Breast epithelium (tissue), 4 donors: ENCODE measurements at places on chromosomes 12 and 14. TPM values are rescaled to one million over a fixed set of nuclear protein-coding genes. Genes with fewer than 3 reads are reported as not detected.

GRCh38 chr12:2300886-2301285, 248.1 kb downstream of the CACNA1C start:
- no peaks in the 10 kb centered on the region for H3K27me3 ChIP-seq
- H3K27ac ChIP-seq, result no peak overlapping the region
- no peak for DNase-seq

DNA sequence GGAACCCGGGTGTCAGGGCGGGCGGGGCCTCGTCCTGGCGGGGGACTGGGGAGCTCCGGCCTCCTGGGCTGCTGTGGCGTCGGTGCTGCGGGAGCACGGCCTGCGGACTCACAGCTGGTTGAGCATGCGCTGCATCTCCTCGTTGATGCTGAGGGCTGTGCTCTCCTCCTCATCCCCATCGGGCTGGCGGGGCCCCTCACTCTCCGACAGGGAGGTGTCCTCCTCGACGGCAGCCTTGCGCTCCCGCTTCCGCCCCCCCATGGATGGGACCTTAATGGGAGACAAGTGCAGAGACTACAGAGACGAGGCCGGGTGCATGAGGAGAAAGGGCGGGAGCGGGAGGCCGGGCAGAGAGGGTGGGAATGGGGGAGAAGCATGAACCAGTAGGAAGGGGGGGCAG, 7.3 kb downstream of the IFFO1 start:
- peaks cover 20% of the 10 kb centered on the region for H3K4me1 ChIP-seq
- no peaks in the 10 kb centered on the region for H3K27me3 ChIP-seq
- H3K36me3 ChIP-seq, result no peaks in the 10 kb centered on the region
- H3K27ac ChIP-seq, result peak overlapping the region; percentile 57
- H3K4me3 ChIP-seq, result no peak overlapping the region

DNA sequence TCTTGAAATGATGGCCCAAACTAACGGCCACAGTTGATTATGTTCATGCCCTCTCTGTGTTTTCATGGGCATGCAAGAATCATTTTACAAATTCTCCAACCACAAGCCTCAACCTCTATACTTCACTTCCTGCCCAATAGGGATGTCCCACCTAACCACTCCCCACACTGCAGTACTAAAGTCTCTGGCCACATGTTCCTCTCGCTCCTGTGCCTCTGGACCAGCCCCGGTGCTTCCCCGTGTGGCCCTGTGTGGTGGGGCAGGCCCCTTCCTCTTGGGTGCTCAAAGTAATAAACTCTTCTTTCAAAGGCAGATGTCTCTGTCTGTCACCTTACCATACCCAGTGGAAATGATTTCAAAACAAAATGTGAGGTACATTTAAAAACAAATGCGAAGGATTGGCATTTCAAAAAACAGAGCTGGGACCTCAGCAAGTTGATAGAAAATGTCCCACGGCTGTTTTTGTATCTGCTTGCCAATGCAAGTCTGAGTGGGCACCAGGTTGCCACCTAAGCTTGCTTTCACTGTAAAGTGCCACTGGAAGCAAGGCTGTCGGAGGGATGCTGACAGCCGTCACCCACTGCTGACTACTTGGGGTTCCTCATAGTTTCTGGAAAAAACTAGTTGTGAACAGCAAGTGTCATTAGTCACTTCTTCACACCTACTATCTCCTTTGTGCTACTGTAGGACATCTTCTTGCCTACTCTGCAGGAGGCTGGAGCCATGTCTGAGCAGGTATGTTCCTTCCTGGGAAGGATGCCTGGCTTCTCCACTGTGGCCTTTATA, 8.2 kb upstream of the SERPINA11 start:
- no peak overlapping the region for H3K4me3 ChIP-seq
- H3K27me3 ChIP-seq, result no peaks in the 10 kb centered on the region
- H3K36me3 ChIP-seq, result no peaks in the 10 kb centered on the region
- no peak overlapping the region for H3K27ac ChIP-seq
- DNase-seq, result peak; percentile 2
- H3K4me1 ChIP-seq, result no peaks in the 10 kb centered on the region

- no peak for DNase-seq
- H3K4me1 ChIP-seq, result no peaks in the 10 kb centered on the region
- H3K4me3 ChIP-seq, result no peak overlapping the region
- no peak overlapping the region for H3K27ac ChIP-seq
- no peaks in the 10 kb centered on the region for H3K27me3 ChIP-seq
- no peaks in the 10 kb centered on the region for H3K36me3 ChIP-seq
These were observed 199.5 kb downstream of the TMEM132D start for GRCh38 chr12:129704232-129704830.

GRCh38 chr14:86626530-86626929, 1096.6 kb downstream of the FLRT2 start:
- no peak overlapping the region for H3K4me3 ChIP-seq
- no peaks in the 10 kb centered on the region for H3K4me1 ChIP-seq
- no peaks in the 10 kb centered on the region for H3K36me3 ChIP-seq
- no peaks in the 10 kb centered on the region for H3K27me3 ChIP-seq
- no peak for DNase-seq

DNA sequence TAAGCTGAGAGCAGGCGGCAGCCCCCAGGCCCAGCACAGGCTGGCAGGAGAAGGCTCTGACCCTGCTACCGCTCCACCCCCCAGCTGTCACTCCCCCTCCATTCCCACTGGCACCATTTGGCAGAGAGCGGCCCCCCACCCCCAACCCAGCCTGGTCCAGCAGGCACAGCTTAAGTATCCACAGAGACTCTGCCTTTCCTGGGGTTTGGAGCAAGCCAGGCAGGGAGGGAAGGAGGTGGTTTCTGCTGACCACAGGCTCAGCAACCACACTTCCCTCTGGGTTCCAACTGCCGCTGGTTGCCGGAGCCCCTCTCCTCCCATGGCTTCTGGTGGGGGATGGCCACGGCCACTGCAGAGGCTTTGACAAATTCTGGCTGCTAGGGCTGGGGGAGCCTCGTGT, 30.5 kb upstream of the CCND2 start:
- H3K4me3 ChIP-seq, result no peak overlapping the region
- no peaks in the 10 kb centered on the region for H3K4me1 ChIP-seq
- no peak for DNase-seq
- peaks cover 10% of the 10 kb centered on the region for H3K27me3 ChIP-seq

DNA sequence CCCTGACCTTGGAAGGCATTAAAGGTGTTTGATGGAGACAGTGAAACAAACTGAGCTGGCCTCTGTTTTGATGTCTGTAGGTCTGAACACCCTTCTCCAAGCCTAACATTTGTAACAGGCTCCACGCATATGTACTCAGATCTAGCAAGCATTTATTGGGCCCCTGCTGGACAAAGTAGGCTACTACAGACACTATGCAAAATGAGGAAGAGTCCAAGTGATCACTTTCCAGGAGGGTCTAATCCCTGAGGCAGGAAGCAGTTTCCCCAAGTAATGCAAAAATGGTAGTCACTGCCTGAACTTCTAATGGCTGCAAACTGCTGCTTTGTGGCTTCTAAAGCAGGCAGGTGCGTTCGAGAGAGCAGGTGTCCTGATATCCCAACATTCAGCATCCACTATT, 405.8 kb downstream of the MED13L start:
- H3K27me3 ChIP-seq, result no peaks in the 10 kb centered on the region
- peak overlapping the region; percentile 89 for H3K27ac ChIP-seq
- no peak overlapping the region for H3K4me3 ChIP-seq
- DNase-seq, result no peak
- no peaks in the 10 kb centered on the region for H3K36me3 ChIP-seq

GRCh38 chr12:98470469-98471082, 44.8 kb upstream of the TMPO start:
- no peaks in the 10 kb centered on the region for H3K36me3 ChIP-seq
- no peaks in the 10 kb centered on the region for H3K4me1 ChIP-seq
- H3K27ac ChIP-seq, result no peak overlapping the region
- H3K27me3 ChIP-seq, result no peaks in the 10 kb centered on the region
- H3K4me3 ChIP-seq, result no peak overlapping the region

DNA sequence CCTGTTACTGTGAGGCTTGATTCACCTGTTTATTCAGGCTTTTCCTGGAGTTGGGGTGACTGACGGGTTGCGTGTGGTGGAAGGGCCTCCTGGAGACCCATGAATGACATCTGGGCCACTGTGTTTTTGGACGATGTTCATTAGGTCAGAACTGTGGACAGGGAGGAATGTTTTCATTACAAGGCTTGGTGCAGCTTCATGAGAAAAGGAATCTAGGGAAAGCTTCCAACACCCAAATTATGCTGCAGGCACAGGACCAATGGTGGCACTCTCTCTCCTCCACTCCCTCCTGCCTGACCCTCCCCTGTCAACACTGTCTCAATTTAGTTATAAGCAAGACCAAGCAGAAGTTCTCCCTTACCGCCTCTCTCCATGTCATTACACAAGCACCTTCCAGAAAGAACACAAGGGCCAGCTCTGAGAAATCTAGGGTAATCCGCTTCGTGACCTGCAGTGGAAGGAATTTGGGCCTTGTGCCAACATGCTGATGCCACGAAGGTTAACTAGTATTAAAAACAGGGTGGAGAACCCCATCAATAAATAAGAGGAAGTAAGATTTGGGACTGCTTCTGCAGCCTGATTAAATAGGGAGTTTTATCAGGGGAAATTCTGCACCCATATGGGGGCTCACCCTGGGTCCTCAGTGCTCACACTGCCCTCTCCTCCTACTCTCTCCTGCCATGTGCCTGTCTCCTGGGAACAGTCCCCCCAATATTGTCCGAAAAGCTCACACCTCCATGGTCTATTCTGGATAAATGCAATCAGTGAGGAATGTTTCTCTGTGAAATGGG, 200.3 kb downstream of the KTN1 start:
- no peaks in the 10 kb centered on the region for H3K4me1 ChIP-seq
- peak; percentile 82 for DNase-seq
- no peak overlapping the region for H3K4me3 ChIP-seq
- no peaks in the 10 kb centered on the region for H3K27me3 ChIP-seq
- H3K36me3 ChIP-seq, result no peaks in the 10 kb centered on the region
- peak overlapping the region; percentile 66 for H3K27ac ChIP-seq

DNA sequence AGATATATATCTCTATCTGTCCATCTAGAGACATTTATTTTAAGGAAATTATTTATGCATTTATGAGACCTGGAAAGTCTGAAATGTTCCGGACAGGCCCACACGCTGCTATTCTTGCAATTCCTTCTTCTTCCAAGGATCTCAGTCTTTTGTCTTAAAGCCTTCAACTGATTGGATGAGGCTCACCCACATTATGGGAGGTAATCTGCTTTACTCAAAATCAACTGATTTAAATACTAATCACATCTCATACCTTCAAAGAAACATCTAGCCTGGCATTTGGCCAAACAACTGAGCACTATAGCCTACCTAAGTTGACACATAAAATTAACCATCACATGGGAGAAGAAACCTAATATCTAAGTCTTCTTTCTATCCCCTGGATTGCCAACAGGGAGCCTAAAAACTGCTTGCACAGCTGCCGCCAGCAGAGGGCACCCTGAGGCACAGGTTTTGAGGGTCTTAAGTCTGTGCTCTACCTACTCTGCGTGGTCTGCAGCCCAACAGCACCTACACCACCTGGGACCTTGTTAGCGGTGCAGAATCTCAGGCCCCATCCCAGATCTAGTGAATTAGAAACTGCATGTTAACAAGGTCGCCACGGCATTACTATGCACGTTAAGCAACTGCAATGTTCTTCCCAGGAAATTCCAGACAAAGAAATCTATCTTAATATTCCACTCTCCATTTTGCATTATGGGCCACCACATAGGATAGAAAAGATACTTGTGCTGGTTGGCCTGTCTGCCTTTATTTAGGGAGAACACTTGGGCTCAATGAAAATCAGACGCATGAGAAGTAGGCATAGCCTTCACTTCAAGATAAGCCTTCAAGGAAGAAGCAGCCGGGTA, 249.7 kb downstream of the FOXG1 start:
- no peak overlapping the region for H3K4me3 ChIP-seq
- no peaks in the 10 kb centered on the region for H3K36me3 ChIP-seq
- no peaks in the 10 kb centered on the region for H3K27me3 ChIP-seq
- DNase-seq, result no peak
- no peaks in the 10 kb centered on the region for H3K4me1 ChIP-seq

DNA sequence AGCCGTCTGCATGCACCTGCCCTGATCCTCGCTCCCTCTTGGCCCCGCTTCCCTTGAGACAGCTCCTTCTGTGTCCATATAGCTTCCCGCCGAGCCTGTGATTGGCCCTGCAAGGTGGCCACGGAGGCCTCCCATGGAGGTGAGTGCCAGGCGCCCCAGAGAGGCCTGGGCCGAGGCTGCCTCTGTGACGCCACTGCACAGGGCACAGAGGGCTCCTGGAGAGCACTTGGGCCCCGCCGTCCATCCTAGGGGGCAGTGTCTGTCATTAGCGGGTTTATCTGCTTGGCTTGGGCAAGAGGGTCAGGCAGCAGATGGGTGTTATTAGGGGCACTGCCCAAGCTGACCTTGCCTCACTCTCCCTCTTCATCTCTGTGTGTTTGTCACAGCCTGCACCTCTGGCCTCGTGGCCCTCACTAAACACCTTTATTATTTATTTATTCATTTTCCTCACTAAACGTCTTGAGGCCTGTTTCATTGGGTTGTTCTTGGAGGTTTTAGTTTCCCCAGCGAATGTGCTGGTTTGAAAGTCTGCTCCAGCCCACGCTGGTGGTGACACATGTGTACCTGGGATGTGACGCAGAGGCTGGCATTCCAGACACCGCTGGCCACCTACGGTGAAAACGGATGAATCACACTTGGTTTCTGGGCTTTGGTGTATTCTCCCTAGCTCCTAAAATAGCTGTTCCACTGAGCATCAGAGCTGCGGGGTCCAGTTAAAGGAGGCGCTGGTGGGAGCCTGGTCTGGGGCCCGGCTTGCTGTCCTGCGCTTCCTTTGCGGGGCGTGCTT, 5.9 kb downstream of the ZFYVE21 start:
- H3K4me3 ChIP-seq, result no peak overlapping the region
- DNase-seq, result no peak
- H3K27ac ChIP-seq, result peak overlapping the region; percentile 33
- peaks cover 14% of the 10 kb centered on the region for H3K4me1 ChIP-seq
- no peaks in the 10 kb centered on the region for H3K36me3 ChIP-seq

- no peaks in the 10 kb centered on the region for H3K27me3 ChIP-seq
- no peaks in the 10 kb centered on the region for H3K36me3 ChIP-seq
- DNase-seq, result no peak
- no peak overlapping the region for H3K4me3 ChIP-seq
- no peak overlapping the region for H3K27ac ChIP-seq
These were observed 49.4 kb downstream of the DYRK2 start for GRCh38 chr12:67697967-67698366.

DNA sequence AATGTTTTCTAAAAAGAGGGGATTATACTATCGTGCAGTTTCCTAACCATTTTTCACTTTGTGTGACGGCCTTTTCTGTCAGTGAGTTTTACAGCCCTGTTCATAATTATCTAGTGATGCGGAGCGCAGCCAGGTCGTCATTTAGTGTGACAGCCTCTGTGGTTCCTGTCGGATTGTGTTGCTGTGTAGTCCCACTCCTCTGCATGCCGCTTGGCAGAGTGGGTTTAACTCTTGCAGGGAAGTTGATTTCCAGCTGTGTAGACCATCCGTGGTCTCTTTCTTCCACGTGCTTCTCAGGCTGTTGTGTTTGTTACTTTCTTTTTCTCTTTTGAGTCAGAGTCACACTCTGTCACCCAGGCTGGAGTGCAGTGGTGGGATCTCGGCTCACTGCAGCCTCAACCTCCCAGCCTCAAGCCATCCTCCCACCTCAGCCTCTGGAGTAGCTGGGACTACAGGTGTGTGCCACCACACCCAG, 8.6 kb downstream of the RAN start:
- peaks cover 6% of the 10 kb centered on the region for H3K36me3 ChIP-seq
- no peaks in the 10 kb centered on the region for H3K27me3 ChIP-seq
- H3K4me1 ChIP-seq, result no peaks in the 10 kb centered on the region
- DNase-seq, result no peak
- no peak overlapping the region for H3K27ac ChIP-seq

Gene SERPINA10
- total RNA-seq, result not detected

Gene FGF6
- total RNA-seq, result not detected

Gene ATXN7L3B
- total RNA-seq, result 33.1 TPM

Gene CHGA
- 1.3 TPM for total RNA-seq

Gene TCL1B
- total RNA-seq, result not detected
